ENCODE measurements at places on chromosomes 6 and 20.
A peak's percentile ranks its signal among the peaks of the same experiment; 100 is the strongest.

GRCh38 chr6:15519681-15520080 is 143.1 kb downstream of the DTNBP1 start:
- DNase-seq, result no peak

DNA sequence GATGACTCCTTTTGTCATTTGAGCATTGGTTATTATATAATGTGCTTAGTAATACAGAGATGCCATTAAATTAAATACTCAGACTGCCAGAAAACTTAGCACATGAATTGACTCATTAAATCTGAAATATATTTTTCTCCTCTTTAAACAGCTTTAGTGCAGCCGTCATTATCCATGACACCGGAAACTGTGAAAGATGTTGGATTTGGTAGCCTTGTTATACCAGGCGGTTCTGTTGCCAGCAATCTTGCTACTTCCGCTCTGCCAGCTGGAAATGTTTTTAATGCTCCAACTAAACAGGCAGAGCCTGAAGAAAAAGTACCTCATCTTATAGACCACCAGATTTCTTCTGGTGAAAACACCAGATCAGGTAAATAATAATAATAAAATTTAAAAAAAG is 97.6 kb downstream of the SCAF8 start:
- no peak for DNase-seq

GRCh38 chr6:583635-584034 is 73.3 kb downstream of the HUS1B start:
- no peak for DNase-seq

GRCh38 chr6:2563635-2564034 is 187.1 kb downstream of the MYLK4 start:
- peak; percentile 34 for DNase-seq

DNA sequence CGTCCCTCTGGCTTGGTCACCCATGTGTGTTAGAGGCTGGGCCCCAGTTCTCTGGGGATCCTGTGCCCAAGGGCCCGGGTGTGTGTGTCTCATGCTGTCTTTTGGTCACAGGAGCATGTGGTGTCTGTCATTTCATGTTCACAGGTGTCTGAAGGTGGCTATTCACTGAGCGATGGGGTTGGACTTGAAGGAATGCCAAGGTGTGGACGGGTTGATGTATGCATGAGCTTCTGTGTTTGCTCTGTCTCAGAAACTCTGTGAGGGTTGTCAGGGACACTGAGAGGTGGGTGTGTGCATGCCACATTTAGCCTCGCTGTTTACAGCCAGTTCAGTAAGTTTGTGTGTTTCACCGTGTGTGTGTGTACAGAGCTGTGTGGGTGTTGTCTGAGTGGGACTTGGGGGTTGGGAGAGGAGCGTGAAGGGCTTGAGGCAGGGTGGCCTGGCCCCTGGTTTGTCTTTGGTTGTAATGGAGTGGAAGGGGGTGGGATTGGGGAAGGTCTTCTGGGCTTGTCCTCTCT is 1.2 kb downstream of the DDR1 start:
- DNase-seq, result peak; percentile 70

DNA sequence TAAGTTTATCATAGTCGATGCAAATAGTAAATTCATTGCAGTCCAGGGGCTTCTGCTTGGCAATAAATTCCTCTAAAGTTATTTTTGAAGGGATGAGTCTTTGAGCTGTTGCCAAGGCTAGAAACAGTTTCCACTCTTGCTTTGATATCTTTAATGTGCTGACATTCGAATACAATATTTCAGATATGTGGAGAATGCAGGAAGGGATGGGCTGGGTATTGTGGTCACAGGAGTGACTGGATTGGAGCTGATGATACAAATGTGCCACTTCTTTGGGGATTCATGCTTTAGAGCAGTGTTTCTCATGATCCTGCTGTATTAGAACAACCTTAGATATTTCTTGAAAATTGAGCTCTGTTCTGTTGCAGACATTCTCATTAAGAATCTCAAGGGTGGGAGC is 139.0 kb downstream of the PRDM13 start:
- no peak for DNase-seq

- no peak for DNase-seq
Measured at GRCh38 chr6:26224940-26225847, 138.0 kb downstream of the HFE start.

- no peak for DNase-seq
Measured at GRCh38 chr20:41391587-41392001, 25.0 kb upstream of the EMILIN3 start.

DNA sequence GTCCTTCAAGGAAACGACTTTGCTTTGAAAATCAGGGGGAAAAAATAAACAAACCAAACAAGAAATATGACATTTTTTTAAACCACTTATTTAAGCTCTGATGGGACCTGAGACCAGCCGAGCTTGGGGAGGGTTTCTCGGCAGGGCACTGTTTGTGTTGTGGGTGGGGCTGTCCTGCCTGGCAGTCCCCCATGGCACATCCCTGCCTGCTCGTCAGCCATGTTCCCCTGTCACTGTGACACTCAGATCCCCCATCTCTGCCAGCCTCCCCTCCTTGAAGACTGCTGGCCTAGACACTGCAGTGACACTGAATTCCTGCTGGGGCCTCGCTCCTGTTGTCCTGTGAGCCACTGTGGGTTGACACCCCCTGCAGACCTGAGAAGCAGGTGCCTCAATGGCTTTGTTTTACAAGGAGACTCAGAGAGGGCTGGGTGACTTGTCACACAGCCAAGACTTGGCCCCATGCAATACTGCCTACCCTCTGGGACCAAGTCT is 95.1 kb upstream of the PTPN1 start:
- DNase-seq, result no peak

DNA sequence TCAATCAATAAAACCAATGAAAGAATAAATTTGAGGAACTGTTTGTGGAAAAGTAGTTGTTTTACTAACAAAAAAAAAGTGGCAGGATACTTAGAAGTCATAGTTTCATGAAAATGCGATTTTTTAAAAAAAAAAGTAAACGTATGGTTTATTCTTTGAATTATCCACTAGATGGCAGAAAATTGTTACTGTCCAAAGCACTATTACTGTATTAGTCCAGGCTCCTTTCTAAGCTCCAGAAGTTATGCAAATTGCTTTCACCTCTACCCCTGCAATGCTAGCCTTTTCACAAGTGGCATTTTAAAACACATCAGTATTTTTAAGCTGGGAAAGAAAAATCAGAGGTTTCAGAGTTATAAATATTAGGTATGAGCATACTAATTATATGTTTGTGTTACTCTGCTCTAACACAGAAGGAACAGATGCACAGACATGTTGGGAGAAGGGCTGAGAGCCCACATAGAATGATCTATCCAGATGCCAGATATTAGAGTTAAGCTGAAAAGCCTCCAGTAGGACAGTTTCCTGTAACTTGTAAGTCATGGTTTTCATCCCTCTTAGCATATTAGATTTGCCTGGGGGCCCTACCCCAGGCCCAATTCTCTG is 63.9 kb downstream of the FHL5 start:
- peak; percentile 21 for DNase-seq

- DNase-seq, result peak; percentile 46
Measured at GRCh38 chr6:114096561-114097172, 125.7 kb upstream of the HDAC2 start.

DNA sequence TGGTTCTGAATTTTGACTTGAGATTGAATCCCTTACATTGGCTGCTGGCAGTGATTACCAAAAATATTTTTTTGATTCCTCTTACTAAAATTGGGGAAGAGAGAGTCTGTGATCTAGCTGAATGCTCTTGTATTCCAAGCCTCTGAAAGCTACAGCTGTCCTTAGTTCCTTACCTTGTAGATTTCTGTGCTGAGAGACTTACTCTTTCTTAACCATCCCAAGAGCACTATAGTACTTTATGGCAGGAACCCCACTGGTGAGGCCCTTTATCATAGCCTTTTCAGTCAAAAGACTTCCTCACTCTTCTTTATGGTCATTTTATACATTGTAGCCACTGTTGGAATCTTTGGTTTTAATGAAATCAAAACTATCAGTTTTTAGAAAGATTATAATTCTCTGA is 19.1 kb upstream of the ERVFRD-1 start:
- no peak for DNase-seq

- DNase-seq, result no peak
Measured at GRCh38 chr6:134543128-134543527, 225.2 kb upstream of the SGK1 start.

GRCh38 chr6:77373955-77374354 is 89.3 kb downstream of the HTR1B start:
- no peak for DNase-seq

DNA sequence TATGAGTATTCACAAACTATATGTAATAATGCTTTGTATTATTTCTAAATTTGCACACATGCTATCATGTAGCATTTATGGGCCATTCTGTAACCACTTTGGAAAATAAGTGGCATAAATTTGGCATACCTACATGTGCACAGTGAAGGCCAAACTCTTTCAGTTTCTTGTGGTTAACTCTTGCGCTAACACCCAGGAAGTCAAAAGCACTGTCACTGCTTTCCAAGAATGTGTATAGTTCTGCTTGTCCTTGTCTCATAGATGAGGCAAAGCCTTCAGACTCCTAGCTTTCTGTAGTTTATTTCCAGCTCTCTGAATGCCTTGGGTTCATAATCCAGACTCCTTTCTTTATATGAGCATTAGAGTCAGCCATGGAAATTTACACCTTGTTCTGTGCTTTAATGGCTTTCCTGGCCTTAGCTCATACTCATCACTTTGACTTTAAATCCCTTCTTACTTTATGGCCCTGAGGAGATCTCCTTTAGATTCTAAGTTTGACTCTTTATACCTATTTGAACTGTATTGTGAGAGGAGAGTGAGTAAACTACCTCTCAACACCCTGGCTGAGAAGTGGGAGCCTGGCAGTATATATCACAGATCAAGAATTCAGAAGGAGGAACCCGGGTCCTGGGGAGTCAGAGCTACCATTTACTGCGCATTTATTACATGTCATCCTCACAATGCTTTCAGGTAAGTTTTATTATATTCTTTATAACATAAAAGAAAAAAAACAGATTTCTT is 949 bp upstream of the SLC17A3 start:
- no peak for DNase-seq

GRCh38 chr6:55495277-55495676 is 83.7 kb downstream of the HMGCLL1 start:
- no peak for DNase-seq

- DNase-seq, result no peak
Measured at GRCh38 chr6:158160932-158161539, 7.0 kb downstream of the SERAC1 start.

GRCh38 chr6:113574147-113574546 is 283.0 kb upstream of the MARCKS start:
- DNase-seq, result peak; percentile 27

DNA sequence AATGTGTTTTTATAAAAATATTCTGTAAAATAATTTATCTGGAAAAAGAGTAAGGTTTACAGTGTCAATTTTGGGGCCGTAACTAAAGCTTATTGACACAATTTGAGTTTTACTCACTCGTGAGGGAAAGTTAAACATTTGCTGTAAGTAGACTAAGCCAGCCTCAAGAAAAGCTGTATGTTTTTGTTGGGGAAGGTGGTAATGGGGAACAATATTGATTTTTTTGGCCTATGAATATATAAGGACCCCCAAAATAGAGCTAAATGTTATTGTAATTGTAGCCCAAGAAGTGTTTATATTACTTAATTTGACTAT is 1.4 kb downstream of the SENP6 start:
- no peak for DNase-seq

DNA sequence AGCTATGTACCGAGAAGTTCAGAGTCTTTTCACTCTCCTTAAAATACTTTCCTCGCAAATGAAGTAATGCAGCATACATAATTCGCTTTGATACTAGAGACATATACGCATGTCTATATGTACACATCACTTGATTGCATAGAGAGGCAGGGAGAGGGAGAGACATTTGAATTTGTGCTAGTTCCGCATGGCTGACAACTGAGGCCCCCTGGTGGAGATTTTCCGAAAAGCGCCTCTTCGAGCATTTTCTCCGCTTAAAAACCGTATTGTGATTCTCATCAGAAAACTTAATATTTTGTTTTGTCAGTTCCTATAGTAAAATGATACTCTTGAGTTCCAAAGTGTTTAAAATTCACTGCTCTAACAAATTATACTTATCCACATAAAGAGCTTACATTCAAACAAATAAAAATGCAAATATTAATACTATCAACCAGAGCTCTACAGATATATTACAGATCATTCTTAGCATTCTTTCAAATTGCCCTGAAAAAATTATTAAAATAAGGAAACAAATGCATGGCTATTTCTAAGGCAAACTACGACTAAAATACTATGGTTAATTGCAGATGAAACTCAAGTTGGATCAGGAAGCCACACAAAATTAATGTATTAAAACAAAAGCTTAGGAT is 637 bp downstream of the MYLK4 start:
- peak; percentile 46 for DNase-seq

DNA sequence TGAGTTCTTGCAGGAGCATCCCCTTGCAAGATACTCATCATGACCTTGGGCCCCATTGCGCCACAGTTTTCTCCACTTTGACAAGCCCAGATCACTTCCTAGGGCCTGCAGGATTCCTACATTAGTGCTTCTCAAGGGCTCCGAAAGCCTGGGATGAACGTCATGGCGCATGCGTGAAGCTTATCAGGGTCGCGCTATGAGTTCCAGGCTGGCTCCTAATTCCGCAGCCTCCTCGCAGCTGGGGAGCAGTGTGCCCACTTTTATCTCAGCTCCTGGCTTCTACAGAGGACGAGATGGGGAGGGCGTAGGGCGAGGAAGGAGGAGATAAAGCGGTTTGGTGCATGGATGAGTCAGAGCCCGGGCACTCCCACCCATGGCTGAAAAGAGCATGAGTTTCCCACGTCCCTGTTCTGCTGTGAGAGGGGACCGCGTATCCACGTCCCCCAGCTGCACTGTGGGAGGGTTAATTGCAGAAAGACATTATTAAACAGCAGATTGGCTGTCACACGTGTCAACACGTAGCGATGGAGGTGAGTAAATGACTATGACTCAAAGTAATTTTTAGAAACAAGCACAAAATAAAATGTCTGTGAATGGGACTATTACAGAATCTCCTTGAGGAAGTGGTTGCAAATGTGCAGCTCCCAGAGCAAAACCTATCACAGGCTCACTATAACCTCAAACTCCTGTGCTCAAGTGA is 72.9 kb upstream of the DSP start:
- DNase-seq, result no peak

DNA sequence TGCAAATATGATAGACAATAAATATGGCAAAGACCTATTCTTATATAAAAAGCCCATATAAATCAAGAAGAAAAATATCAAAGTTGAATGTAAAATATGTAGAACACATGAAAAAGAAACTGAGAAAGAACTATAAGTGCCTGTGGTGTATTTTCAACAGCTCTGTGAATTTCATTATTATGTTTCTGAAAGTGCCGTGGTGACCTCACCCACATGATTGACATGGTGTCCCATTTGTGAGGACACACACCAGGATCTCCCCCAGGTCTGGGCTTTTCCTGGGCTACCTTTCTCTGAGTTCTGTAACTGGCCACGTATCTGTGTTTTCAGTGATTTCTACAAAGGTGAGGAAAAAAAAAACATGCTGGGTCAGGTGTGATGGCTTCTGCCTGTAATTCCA is 86.7 kb downstream of the BMP6 start:
- no peak for DNase-seq

DNA sequence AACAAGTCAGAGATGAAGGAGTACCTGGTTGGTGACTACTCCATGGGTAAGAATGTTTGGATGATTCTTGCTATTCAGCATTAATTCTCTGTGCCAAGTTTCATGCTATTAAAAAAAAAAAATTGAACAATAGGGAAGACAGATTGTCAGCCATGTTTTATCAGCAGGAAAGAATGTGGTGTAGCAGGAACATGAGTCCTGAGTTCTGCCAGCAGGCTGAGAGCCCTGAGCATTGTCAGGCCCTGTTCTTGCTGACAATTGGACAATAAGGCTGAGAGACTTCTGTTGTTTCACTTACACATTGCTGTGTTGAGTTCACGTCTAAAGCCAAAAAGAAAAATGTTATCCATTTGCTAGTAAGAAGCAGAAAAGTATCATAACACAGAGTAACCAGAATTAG is 70.4 kb upstream of the SMIM28 start:
- no peak for DNase-seq

Data from HepG2 (cell line).